K562 (cell line): ENCODE measurements at places on chromosomes 7 and 10. TPM values are rescaled to one million over a fixed set of nuclear protein-coding genes. Genes with fewer than 3 reads are reported as not detected.

The CYP2W1 gene
- polyA plus RNA-seq, result 0.07 TPM in 1 of 2 replicates, not detected in the other

The CDCA7L gene
- 2.3 and 4.3 TPM in 2 replicates for polyA plus RNA-seq

- no peak for DNase-seq
These were observed 32.8 kb downstream of the ADRA2A start for GRCh38 chr10:111109501-111110242.

DNA sequence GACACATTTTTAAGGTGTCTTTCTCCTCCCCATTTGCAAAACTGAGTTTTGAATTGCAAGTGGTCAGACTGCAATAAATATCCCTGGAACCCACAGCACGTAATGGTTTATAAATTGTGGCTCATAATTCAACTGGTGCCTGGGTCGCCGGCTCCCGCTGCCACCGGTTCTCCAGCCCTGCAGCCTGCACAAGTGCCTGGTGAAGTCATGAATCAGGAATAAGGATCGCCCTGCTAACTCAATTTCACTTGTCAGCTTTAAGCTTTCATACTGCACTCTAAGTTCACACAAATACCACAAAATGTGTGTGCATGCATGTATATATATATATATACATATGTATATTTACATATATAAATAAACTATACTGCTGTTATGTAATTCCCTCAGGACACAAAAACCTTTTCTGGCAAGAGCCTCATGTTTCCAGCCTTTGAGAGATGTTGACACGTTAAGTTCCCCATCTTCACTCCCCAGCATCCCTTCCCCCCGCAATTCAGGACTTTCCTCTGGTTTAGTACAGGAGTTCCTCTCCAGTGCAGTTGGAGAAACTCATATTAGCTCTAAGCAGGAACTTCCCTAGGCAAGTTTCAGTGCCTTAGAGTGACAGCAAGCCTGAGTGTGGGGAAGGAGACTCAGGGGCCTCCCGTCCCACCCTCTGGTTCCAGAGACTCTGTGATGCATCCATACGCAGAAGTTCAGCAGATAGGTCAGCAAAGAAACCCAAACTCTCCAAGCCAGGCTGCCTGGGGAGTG is 129.2 kb upstream of the UNC5B start:
- no peak for DNase-seq

DNA sequence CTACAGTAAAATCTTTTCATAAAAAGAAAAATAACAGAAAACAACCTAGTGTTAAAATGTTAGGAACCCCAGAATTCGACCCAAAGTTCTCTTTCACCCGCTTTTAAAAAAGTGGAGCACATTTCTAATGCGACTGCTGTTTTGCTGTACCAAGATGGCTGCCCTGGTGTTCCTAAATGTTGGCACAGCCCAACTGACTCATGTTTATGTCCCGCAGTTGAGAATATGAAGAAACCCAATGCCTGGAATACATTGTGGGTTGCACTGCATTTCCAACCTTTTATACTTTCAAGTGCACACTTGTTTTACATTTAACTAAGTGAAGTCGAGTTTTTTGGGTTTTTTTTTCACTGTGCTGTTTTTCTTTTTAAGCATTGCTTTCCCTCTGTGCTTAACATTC is 944 bp downstream of the STEAP1B start:
- no peak for DNase-seq
